ENCODE measurements at places on chromosomes 5 and 9.

DNA sequence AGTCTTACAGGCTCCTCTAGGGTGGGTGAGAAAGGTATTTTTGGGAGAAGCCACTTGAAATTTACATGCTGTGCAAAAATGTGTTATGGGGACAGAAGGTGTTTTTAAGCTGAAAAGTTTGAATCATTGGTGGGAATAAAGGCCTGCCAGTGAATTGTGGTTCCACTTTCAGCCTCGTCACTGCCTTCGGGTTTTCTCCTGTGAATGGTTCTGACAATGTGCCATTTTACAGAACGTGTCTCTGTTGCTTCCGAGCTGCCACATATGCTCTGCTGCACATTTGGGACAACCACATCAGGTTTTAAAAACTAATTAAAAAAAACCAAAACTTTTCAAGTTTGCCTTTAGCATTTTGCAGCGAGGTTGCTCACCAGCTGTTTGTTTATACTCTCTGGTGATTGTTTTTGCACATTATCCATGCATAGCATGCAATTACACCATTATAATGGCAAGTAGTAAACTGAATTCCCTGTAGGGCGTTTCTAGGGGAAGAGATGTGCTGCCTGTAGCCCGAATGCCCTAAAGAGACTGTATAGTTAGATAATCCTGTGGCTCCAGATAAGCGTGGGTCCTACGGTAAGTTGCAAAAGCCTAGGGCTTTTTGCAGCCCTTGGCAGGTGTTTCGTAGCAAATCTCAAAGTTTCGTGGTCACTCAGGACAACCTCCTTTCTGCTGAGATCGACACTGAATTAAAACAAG lies 40.1 kb upstream of the SUB1 start:
- DNase-seq = no peak

GRCh38 chr5:72255237-72255636 lies 64.8 kb downstream of the MRPS27 start:
- DNase-seq = no peak

GRCh38 chr5:154732212-154732611 lies 23.0 kb upstream of the LARP1 start:
- DNase-seq = no peak

GRCh38 chr9:109182940-109183798 lies 16.1 kb upstream of the FRRS1L start:
- DNase-seq = no peak

DNA sequence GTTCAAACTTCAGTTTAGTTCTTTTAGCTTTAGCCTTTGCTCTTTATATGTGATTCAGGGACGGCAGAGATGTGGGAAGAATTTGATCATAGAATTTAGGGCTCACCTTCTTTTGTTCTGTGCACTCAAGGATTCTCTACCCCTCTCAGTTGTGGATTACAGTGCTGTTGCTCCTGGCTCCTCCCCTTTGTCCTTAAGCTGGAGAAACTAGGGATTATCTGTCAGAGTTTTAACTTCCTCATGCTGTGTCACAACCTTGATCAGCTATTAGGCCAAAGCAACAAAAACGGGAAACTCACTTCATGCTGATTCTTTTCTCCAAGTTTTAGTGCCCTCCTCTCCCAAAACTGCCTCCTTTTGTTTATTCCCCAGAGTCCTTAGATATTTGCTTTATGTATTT lies 13.0 kb upstream of the PCDHAC2 start:
- DNase-seq = no peak

DNA sequence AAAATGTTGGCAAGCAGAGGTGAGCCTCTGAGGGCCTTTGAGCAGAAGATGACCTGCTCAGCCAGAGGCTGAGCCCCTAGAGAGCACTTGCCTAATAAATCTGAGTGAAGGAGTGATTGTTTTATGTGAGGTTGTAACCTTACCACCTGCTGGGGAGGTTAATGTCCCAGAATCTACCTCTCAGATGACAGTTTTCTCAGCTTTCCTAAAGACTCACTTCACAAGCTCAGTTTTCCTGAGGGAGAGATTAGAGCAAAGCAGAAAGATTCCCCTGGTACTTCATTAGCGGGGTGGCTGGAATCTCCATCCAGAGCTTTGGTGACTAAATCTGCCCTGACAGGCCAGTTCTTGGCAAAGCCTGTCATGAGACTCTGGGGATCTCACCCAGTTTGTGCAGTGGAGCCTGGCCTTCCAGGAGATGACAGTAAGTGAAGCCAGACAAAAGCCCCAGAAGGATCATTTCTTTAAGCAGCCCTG lies 48.8 kb upstream of the GALNT10 start:
- DNase-seq = no peak

DNA sequence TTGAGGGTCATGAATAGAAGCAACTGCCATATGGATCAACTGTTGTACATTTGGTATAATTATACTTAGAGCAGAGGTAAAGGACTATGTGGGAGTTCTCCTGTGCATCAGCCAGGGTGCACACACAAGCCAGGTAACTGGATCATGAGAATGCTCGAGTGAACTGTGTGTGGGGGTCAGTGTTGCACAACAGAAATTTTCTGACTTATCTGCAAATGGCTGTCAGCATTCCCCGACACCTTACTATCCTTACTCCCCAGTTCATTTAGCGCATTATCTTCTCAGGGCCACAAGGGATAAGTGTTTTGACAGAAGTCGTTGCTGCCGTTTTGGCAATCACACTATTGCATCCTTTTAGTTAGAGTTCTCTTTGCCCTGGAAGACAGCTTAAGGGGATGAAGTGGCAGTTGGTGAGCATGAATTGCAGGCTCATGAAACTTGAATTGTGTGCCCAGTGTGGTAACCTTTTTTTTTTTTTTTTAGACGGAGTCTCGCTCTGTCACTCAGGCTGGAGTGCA lies 1.7 kb downstream of the CANX start:
- DNase-seq = no peak

DNA sequence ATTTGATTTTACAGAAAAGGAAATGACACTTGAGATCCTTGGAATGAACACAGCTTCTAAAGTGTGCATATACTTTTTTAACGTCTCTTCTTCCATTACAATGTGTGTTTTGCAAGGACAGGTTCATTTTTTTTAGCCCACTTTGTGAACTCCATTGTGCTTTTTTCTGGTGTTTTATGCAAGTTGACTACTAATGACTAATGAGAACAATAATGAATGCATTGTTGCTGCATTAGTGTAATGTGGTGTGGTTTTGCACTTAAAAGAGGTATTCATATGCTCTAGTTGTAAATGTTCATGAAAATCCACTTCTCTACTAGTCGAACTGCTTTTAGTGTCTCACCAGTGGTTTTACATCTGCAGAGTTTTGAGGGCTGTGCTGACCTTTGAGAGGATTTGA lies 93.6 kb downstream of the UHRF2 start:
- no peak for DNase-seq

GRCh38 chr5:74122979-74123590 lies 497.1 kb downstream of the ARHGEF28 start:
- DNase-seq = no peak

- no peak for DNase-seq
These were observed 8.9 kb upstream of the NKD2 start for GRCh38 chr5:999724-1000123.

DNA sequence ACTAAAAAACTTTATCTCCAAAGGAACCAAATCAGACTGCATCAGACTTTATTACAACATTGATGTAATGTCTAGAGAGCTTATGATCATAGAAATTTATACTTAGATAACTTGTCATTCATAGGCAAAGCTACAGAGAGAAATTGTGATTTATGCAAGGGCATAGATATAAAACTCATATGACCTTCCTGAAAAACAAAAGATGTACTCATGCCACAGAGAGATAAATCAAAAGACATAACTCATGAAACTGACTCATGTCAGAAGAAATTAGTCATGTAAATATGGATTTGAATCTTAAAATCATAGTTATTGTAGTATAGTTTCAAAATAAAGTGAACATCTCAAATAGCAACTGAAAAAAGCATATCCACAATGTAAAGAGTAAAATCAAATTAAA lies 186.2 kb downstream of the GABBR2 start:
- DNase-seq = no peak

DNA sequence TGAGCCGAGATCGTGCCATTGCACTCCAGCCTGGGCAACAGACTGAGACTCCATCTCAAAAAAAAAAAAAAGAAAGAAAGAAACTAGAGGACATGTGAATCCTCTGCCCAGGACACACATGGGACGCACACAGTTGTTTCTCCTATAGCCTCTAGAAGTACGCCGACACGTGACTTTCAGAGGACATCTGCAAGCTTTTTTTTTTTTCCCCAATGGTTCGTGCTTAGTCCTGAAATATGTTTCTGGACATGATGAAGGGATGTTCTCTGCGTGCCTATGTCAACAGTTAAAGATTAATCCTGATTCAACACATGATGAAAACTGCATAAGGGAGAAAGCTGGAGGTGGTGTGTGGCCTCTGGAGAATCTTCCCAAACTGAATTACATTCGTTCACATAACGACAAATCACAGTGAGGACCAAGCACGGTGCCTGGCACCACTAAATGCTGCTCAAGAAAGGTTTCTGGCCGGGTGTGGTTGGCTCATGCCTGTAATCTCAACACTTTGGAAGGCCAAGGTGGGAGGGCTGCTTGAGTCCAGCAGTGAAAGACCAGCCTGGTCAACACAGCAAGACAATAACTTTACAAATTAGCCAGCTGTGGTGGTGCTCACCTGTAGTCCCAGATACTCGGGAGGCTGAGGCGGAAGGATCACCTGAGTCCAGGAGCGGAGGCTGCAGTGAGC lies 9.8 kb downstream of the COL23A1 start:
- no peak for DNase-seq

DNA sequence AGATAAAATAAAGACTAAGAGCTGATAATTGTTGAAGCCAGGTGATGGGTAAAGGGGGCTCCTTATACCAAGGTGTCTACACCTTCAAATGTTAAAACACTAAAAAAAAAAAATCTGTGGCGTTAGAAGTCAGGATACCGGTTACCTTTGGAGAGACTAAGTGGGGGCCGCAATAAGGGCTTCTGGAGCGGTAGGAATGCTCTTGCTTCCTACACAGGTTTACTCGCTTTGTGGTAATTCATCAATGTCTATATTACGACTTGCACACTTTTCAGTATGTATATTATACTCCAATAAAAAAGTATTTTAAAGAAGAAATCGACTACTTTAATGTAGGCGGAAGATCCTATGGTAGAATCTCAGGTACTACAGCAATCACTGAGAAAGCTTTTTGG lies 12.5 kb downstream of the MRPS27 start:
- no peak for DNase-seq

DNA sequence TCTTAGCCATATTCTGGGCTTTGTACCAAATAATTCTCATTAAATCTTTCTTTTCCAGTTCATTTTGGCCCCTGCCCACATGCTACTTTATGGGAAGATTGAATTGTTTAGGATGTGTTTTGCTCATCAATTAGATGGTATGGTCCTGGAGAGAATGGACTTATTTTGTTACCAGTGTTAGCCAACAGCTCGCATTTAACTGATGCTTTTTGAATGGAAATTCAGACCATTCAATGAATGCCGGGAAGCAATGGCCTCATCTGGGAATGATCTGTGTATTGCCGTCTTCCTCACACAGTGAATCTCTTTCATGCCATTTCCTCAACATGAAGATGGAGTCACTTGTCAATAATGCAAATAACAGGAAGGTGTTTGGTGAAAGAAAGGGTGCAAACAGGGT lies 370.6 kb upstream of the PIK3R1 start:
- DNase-seq = no peak

GRCh38 chr9:124174433-124174832 lies 83.3 kb upstream of the NEK6 start:
- no peak for DNase-seq

DNA sequence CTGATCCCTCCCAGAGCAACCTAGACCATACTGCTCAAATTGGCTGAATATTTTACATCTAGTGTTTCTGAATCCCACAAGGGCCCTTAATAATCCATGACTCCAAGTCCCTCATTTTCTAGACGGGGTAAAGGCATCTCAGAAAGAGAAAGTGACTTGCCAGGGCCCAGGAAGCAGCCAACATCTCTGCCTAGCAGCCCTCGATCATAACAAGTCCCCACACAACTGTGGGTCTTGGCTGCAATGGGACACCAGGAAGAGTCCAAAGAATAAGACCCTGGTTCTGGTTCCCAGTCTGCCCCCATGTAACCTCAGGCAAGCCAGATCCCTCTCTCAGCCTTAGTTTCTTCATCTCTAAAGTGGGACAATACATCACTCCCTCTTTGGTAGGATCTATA lies 6.3 kb downstream of the ANXA6 start:
- DNase-seq = no peak

DNA sequence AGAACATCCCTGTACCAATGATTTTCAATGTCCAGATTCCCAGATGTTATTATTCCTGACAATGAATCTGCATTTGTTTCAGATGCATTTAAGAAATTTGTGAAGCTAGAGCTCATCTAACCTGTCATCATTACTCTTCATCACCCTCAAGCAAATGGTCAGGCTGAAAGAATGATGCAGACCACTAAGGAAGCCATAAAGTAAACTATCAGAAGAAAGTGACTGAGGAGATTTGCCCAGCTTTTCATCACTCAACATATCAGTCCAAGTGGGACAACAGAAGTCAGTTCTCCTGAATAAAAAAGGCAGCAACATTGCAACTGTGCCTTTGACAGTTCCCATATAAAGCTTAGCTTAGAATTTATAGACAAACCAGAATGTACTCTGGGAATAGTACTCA lies 419.9 kb downstream of the PDE4D start:
- DNase-seq = no peak

GRCh38 chr9:107784235-107784958 lies 294.8 kb upstream of the KLF4 start:
- no peak for DNase-seq

DNA sequence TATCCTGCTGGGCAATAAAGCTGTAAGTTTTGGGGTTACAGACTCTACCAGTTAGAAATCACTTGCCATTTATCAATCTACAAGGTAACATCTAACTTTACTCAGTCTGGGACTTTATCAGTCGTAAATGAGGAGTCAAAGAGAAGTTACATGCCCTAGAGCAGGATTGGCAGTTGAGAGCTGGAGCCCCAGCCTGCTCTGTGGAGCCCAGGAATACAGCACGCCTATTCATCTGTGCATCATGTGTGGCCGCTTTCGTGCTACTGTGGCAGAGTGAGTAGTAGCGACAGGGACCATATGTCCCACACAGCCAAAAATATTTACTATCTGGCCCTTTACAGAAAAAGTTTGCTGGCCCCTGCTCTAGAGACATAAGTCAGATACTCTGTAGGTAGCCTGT lies 152.5 kb upstream of the NTRK2 start:
- DNase-seq = no peak

DNA sequence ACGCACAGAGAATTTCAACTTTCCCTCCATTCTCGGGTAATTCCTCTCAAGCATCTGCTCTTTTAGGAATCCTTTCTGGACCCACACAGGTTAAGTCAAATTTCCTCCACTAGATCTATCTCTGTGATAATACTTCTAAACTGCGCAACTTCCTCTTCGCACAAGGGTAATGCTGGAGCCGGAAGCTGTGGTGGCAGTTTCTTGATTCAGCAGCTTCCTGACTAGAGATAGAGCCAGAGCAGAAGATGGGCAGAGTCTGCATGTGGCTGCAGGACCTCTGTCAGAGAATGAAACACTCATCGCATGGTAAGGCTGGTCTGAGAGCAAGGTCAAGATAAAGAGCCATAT lies 11.1 kb upstream of the CDC42SE2 start:
- peak; percentile 82 for DNase-seq

GRCh38 chr9:131087354-131087893 lies 8.9 kb upstream of the AIF1L start:
- no peak for DNase-seq

Measured in activated CD8-positive, alpha-beta memory T cell treated with anti-CD3 and anti-CD28 coated beads for 24 hours (primary cell).